ENCODE measurements at places on chromosomes 4 and X.

GRCh38 chrX:10106806-10107205, 50.0 kb upstream of the CLCN4 start:
- peak; percentile 34 for DNase-seq

- DNase-seq: no peak
Observed at GRCh38 chrX:47885501-47885900, 48.8 kb downstream of the ZNF81 start.

GRCh38 chrX:121642415-121642814, 595.0 kb downstream of the GLUD2 start:
- DNase-seq: no peak

DNA sequence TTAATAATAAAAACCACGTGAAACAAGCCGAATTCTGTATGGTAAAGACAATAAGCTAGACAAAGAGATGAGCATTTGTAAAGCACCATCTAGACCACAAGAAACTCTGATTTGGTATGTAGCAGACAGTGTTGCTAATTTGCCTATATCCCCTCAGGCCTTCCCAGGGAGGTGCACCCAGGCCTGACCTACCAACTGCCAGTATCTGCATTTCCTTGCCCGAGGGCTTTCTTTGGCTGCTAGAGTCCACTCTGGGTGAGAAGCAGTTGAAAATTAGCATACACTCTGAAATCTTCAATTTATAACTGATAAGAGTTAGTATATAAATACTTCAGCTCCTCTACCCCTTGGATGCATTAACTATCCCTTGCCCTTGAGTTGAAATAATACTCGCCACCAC, 37.4 kb upstream of the IL1RAPL1 start:
- DNase-seq: no peak

GRCh38 chr4:123919576-123920098, 523.0 kb downstream of the SPRY1 start:
- DNase-seq: no peak

GRCh38 chr4:140061194-140061593, 92.8 kb downstream of the MAML3 start:
- no peak for DNase-seq

- DNase-seq: no peak
Observed at GRCh38 chrX:83019258-83019657, 488.8 kb upstream of the POU3F4 start.

- DNase-seq: no peak
Observed at GRCh38 chr4:6493658-6494304, 21.4 kb upstream of the PPP2R2C start.

GRCh38 chrX:150236327-150236726, 126.8 kb upstream of the MAMLD1 start:
- DNase-seq: no peak

DNA sequence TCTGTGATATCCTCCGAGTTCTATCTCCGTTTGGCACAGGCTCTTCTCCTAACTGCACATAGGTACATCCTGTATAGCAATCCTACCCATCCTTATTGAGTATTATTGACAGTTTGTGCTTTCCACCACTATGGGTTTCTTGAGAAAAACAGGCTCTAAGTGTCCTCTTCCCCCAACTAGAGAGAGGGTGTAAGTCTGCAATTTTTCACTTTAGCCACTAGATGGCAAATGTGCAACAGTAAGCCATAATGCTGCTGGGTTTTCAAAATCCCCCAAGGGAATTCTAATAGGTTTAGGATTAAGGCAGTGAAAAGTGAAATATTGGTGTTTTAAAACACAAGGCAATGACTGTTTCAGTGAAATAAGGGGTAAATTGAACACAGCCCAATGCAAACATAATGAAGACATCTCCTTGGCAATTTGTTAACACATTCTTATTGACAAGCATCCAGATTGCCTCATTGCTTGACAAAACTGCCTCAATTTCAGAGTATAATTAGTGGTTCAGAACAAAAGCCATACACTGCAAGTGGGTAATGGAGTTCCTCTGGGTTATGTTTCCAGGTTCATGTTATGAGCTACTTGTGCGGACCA, 239.0 kb upstream of the HTR2C start:
- no peak for DNase-seq

- no peak for DNase-seq
Observed at GRCh38 chr4:109079731-109080130, 222.7 kb downstream of the COL25A1 start.

- no peak for DNase-seq
Observed at GRCh38 chr4:92359491-92359890, 55.7 kb downstream of the GRID2 start.

GRCh38 chrX:3403748-3404147, 57.3 kb upstream of the MXRA5 start:
- DNase-seq: no peak

DNA sequence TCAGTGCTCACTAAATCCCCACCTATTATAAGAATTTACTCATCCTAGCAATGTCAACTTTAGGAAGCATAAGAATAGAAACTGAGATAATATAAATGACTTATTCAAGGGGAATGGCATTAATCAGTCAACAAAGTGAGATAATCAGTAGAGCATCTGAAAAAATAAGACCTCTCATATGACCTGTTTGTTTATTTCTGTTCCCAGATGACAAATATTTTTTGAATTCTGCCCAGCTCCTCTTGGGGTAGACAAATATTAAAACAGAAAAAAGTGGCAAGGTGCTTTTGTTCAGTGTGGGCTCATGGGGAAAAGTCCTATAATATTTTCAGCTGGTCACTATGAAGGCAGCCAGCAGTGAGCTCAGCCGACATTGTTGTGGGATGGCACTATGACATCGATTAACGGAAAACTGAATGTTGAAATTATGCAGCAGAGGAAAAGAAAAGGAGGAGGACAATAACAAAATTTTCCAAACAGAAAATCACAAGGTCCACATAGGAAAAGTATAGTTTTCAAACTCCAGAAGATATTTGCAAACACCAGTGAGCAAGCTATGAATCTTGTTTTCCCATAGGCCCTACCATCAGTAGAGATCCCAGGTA, 109.6 kb downstream of the ANXA3 start:
- no peak for DNase-seq

- DNase-seq: no peak
Observed at GRCh38 chr4:80307774-80308465, 27.6 kb upstream of the CFAP299 start.

- no peak for DNase-seq
Observed at GRCh38 chrX:110509755-110510532, 151.3 kb downstream of the RTL9 start.

DNA sequence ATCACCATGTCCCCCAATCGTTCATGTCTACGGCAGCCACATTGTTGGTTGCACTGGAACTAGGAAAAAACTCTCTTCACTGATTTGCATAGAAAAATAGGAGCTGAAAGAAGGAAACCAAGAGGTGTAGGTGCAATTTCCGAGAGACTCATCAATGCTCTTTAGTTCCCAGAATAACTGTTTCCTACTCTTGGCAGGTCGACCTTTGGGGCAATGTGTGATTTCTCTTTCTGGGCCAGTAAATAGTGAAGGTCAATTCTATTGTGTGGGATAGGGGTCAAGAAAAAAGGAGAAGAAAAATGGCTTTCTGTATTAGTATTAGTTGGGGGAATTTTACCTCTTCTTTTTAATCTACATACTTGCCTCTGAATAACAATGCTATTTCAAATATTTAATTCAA, 55.9 kb upstream of the PDE5A start:
- DNase-seq: no peak

GRCh38 chr4:6199422-6199921, 877 bp downstream of the JAKMIP1 start:
- DNase-seq: no peak

- no peak for DNase-seq
Observed at GRCh38 chr4:110059556-110060191, 138.7 kb downstream of the ELOVL6 start.

GRCh38 chr4:152104356-152104755, 343.5 kb upstream of the GATB start:
- DNase-seq: no peak

DNA sequence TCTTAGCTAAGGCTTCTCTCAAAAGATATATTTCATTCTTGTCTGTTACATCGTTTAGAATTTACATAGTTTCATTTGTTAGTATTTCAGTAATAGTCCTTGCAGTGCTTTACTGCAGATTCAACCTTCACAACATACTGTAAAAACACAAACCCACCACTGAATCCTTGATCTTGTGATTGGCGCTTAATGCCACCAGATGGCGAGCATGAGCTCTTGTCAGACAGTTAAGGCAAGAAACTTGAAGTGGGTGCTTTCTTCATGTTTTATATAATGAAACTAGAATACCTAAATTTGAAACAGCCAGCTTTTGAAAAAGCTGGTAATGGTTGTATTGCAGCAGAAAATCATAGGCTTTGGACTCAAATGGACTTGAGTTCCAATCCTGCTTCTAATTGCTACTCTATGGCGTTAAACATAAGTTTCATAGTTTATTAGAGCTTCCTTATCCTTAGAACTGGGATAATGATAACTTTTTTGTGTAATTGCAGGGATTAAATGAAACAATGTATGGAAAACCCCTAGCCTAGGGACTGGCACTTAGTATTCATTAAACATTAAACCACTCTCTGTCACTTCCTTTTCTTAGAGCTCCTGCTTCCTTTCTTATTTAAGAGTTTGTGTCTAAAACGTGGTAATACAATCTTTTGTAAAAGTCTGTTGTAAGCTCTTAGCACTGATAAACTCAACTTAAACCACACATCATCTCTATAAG, 95.1 kb downstream of the USP9X start:
- DNase-seq: peak; percentile 25

DNA sequence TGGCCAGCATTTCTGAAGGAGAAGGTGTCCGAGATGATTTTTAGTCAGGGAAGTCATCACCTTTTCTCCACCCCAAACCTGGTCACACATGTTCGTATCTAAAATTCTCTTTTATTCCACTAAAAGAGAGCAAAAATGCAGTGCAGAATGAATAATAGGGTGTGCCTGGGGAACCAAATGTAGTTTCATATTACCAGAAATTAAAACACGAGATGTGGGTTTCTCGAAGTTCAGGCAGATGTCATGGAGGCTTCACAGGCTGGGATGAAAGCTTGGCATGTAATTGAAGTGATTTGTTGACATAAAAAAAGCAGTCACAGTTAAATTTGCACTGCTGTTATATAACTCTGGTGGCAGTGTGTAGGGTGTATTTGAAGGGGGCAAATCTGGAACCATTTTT, 165.5 kb upstream of the PDE5A start:
- no peak for DNase-seq

- no peak for DNase-seq
Observed at GRCh38 chr4:13922873-13923645, 295.5 kb upstream of the BOD1L1 start.

GRCh38 chr4:42644897-42645296, 12.0 kb downstream of the ATP8A1 start:
- no peak for DNase-seq

DNA sequence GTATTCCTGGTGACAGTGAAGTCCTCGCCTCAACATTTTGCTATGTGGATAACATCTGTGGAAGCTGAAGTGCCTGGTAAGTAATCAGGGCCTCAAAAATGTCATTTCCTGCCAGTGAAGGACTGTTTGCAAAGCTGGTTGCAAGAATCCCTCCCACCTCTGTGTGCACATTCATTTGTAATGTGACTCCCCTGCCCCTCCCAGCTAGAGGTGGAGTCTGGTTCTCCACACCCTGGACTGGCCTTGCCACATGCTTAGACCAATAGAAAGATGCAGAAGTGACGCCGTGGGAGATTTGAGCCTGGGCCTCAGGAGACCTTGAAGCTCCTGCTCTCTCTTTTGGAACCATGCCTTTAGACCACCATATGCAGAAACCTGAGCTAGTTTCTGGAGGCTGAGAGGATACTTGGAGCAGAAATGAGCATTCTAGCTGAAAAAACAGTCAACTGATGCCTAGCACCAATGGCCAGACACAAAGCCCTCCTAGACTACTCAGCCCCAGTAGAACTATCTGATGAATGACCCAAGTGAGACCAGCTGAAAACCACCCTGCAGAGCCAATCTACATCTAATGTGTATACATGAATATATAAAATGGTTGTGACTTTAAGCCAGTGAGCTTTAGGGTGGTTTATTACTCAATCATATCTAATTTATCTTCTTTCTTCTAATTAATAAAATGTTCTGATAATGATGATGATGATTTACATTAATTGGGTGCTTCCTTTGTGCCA, 47.8 kb upstream of the CRMP1 start:
- no peak for DNase-seq

GRCh38 chr4:184293552-184293951, 75.9 kb upstream of the ENPP6 start:
- no peak for DNase-seq

DNA sequence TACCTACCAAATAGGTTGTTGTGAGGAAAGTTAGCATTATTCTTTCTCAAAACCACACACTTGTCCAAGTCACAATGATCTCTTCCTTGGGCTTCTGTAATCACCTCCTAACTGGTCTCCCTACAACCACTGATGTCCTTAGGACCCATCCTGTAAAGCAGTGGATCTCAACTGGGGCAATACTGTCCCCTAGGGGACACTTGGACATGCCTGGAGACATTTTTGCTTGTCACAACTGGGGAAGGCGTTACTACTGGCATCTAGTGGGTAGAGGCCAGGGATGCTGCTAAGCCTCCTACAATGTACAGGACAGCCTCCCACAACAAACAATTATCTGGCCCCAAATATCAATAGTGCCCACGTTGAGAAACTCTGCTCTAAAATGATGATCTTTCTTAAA, 118.7 kb upstream of the AP1S2 start:
- DNase-seq: no peak

GRCh38 chrX:2492531-2493218, 8.1 kb downstream of the DHRSX start:
- DNase-seq: no peak

DNA sequence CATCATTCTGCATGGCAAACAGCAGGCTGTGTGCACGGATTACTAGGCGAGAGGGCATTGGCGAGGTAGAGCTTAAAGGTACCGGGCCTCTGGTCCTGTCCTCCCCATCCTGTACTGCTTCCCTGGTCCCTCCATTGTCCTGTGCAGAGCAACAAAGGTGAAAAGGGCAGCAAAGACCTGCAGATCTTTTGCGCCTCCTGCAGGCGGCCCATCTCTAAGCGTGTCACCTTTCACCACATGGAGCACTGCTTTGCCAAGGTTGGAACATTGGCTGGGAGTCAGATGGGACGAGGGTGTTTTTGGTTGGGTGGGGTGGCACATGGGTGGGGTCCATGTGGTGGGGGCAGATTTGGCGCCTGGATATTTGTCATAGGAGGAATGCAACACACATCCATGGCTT, 64.7 kb upstream of the UXT start:
- DNase-seq: no peak

All from activated naive CD4-positive, alpha-beta T cell treated with anti-CD3 and anti-CD28 coated beads, Interleukin-2, amount 50 U/mL, for 72 hours (primary cell).